ENCODE measurements at places on chromosomes 12 and 14.

- no peak for DNase-seq
These were observed 9.1 kb upstream of the EMP1 start for GRCh38 chr12:13187399-13187798.

GRCh38 chr14:34181338-34181737, 230.5 kb upstream of the EGLN3 start:
- DNase-seq: no peak

- DNase-seq: no peak
These were observed 1126.1 kb downstream of the TMEM121 start for GRCh38 chr14:106652494-106652893.

- DNase-seq: no peak
These were observed 10.2 kb downstream of the BICD1 start for GRCh38 chr12:32116897-32117296.

GRCh38 chr12:110029290-110029815, 19.0 kb downstream of the C12orf76 start:
- DNase-seq: no peak

- DNase-seq: no peak
These were observed 7.3 kb upstream of the FIGNL2 start for GRCh38 chr12:51855586-51856428.

GRCh38 chr12:84810611-84811010, 102.0 kb downstream of the SLC6A15 start:
- no peak for DNase-seq

- DNase-seq: no peak
These were observed 24.3 kb downstream of the MAPK1IP1L start for GRCh38 chr14:55075628-55076175.

DNA sequence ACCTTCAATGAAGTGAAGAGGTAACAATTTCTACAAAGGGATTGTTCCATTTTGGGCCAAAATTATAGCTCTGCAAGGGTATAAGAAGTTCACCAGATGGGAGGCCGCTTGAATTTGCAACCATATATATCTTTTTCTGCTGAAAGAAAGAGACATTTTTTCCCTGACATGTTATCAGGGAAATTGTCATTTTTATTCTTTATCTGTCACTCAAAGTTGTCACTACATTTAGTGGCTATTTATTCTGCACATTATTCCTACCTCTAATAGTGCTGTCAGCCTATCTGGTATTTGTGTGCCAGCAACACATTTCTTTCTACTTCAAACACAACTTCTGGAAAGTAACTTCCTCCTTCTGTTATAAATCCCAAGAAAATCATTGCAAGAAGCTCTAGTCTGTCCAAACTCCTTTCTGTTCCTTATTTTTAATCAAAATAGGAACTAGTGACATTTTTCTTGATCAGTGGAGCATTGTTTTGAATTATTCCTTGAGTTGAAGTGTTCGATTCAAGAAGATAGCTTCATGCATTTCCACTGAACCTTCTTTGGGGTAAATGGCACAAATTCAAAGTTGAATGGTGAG, 137.9 kb upstream of the ATP2B1 start:
- peak; percentile 91 for DNase-seq

DNA sequence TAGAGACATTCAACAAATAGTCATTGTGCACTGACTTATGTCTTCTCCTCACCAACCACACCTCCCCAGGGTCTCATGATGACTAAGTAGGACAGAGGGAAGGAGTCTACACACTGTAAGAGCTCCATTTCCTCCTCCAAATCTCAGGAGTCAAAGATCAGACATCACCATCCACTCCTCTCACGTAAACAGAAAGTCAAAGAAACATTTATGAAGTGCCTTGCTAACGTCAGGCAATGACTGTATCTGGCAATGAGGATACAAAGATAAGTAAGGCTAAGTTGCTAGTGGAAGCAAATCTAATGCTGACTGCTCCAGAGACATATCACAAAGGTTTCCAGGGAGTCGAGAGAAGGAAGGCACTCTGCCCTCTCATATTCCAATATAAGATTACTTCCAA, 88.9 kb downstream of the SLC2A13 start:
- no peak for DNase-seq

- DNase-seq: no peak
These were observed 4.2 kb upstream of the GLRX5 start for GRCh38 chr14:95530473-95531276.

- peak; percentile 51 for DNase-seq
These were observed 36.3 kb upstream of the NT5DC3 start for GRCh38 chr12:103877288-103877687.

GRCh38 chr12:64800640-64801039, 23.8 kb upstream of the TBC1D30 start:
- peak; percentile 61 for DNase-seq

DNA sequence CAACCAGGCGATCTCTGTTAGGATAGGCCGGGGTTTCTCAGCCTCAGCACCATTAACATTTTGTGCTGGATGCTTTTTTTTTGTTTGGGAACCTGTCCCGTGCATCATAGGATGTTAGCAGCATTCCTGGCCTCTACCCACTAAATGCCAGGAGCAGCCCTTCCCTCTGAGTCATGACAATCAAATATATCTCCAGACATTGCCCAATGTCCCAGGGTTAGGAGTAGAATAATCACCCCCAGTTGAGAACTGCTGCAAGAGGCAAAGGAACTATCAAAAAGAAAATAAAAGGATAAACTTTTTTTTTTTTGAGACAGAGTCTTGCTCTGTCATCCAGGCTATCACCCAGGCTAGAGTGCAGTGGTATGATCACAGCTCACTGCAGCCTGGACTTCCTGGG, 76.0 kb downstream of the ACACB start:
- DNase-seq: no peak

- no peak for DNase-seq
These were observed 69.5 kb downstream of the TBC1D30 start for GRCh38 chr12:64893961-64894360.

GRCh38 chr12:131139363-131140068, 185.8 kb downstream of the ADGRD1 start:
- no peak for DNase-seq

DNA sequence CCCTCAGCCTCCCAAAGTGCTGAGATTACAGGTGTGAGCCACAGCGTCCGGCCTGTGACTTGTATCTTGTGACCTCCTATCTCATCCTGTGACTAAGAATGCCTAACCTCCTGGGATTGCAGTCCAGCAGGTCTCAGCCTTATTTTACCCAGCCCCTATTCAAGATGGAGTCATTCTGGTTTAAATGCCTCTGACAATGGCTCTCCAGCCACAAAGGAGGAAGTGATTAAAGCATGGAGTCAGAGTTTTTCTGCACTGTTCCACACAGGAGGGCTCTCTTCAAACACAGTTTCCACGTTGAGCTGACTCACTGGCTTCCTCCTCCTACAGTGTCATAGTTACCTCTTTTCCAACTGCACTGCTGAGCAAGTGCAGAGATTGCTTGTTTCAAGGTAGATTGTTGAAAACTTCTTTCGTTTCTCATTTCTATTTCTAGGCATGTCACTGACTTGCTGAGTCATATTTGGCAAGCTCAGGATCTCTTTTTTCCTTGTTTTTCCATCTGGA, 383.8 kb downstream of the PCNX1 start:
- DNase-seq: peak; percentile 80

GRCh38 chr12:42759622-42760273, 170.2 kb upstream of the PRICKLE1 start:
- DNase-seq: no peak

DNA sequence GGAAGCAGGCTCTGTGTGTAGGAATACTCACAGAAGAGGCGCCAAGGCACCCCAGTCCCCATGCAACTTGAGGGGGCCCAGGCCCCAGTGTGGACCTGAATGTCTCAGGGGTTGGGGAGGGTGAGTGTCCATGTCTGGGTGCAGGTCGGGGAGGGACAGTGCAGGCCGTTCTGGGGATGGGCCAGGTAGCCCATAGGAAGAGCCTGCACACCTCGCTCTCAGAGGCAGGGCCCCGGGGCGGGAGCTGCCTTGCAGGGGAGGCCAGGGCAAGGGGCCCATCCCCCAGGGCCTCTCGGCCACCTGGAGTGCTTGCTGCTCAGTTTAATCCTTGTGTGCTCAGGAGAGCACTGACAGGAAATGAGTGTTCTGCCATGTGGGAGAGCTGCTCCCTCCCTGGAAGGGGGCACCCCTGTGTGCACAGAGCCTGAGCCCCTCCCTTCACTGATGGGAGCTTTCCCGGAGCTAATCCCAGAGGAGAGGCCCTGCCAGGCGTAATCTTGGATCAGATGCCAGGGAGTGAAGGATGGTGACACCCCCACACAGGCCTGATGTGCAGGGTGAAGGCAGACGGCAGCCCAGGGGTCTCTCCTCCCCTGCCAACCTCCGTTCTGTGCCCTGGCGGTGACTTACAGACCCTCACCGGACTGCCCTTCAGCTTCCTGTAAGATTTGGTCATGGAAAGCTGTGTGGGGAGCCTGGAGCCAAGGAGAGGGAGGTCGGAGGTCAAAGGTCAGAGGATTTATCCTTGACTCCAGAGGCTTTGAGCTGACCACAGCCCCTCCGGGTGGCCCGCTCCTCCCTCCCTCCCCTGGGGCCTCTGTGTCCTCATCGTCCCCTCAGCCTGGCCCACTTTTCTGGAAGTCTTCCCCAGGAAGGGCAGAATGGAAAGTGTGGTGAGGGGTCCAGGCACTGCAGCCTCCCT, 24.4 kb upstream of the FBRSL1 start:
- no peak for DNase-seq

DNA sequence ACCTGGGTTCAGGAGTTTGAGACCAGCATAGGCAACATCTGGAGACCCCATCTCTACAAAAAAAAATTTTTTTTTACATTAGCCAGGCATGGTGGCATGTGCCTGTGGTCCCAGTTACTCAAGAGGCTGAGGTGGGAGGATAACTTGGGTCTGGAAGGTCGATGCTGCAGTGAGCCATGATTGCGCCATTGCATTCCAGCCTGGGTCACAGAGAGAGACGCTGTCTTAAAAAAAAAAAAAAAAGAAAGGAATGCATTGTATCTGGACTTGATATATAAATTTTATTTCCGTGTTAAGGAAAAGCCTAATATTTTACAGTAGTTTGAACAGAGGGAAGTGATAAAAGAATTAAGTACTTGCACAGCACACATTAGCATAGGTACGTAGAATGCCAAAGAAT, 97.2 kb downstream of the ZC3H14 start:
- peak; percentile 1 for DNase-seq

DNA sequence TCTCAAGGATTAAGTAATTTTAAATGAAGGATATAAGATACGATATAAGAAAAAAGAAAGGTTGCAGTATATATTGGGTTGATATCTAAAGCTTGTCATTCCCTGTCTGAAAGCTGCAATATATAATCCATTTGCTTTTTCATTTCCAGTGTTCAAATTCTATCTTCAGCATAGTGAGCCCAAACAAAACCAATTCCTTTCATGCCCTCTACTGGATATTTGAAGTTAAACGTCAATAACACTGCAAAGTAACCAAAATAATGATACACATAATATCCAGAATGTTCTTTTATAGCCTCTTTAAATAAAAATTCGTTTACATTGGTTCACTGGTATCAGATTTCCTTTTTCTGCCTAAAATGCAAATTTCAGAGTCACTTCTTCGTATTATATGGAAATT, 64.5 kb upstream of the DAAM1 start:
- DNase-seq: peak; percentile 9

GRCh38 chr12:3364661-3365462, 126.1 kb upstream of the PRMT8 start:
- DNase-seq: no peak

GRCh38 chr12:75834591-75834990, 197.0 kb downstream of the PHLDA1 start:
- DNase-seq: no peak

DNA sequence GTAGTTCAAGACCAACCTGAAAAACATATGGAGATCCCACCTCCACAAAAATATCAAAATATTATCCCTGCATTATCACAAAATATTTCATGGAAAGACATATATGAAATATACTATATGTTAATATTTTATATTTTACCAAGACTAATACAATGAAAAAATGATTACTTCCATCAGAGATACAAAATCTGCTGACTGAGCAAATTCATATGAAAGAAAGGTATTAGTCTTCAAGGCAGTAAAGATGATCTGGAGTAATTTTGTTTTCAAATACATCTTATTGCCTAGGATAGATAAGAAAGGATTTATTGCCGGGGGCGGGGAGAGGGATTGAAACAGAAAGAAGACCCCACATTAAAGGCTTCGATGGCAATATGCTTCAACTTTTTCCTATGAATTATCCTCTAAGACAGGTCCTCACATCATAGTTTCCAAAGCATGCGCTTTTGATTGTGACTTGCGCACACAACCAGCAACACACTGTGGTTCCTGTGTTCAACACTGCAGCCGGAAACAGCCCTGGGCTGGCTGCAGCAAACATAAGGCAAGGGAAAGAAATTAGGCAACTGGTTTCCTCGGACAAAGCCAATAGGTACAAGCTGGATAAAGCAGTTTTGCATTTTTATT, 83.2 kb downstream of the SPPL3 start:
- DNase-seq: no peak

- DNase-seq: no peak
These were observed 11.6 kb upstream of the PPP1CC start for GRCh38 chr12:110754101-110754793.

DNA sequence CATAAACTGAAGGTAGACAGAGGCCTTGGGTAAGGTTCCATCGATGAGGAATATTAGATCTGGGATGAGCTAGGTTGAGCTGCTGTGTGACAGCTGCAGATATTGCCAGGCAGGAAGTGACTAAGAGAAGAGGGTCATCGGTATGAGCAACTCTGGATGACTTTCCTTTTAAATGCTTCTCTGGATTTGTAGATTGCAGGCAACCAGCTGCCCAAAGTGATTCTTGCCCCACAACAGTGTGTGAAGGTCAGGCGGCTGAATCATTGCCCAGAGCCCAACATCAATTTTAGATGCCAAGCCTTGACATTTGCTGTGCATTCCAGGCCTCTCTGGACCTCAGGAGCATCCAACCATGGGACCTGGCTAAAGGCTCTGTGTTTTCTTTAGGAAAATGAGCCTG, 255.9 kb downstream of the DPF3 start:
- DNase-seq: no peak

- DNase-seq: no peak
These were observed 118.0 kb upstream of the CDKN3 start for GRCh38 chr14:54278665-54279295.

DNA sequence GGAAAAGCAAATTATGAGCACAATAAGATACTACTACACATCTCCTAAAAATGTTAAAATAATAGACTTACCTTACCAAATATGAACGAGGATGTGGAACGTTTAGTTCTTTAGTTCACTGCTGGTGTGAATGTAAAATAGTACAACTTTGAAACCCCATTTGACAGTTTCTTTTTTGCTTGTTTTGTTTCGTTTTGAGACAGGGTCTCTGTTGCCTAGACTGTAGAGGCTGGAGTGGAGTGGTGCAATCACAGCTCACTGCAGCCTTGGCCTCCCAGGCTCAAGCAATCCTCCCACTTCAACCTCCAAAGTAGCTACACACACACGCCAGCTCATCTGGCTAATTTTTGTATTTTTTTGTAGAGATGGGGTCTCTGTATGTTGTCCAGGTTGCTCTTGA, 136.4 kb upstream of the FAR2 start:
- DNase-seq: no peak

DNA sequence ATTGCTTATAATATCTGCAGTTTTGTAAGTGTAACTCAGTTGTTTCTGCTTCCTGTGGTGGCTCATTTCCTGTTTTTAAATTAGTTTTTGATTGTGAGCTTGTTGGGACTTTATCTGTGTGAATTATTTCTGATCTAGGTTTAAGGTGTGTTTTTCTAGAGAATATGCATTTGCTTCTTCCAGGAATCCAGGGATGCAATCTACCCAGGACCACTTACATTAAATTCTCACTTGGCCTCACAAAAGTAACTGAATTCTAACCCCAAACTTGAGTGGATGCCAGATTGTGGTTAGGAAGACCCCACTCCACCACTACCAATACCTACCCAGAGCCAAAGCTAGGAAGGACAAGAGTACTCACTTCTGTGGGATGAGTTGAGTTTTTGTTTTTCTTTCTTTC, 11.9 kb downstream of the STYX start:
- no peak for DNase-seq
